ENCODE measurements at places on chromosomes 2 and 18. TPM values are rescaled to one million over a fixed set of nuclear protein-coding genes. Genes with fewer than 3 reads are reported as not detected.

OTOS gene
- total RNA-seq: not detected

FAP gene
- total RNA-seq: not detected

ANKRD53 gene
- total RNA-seq: not detected

C2orf66 gene
- total RNA-seq: not detected

AAMP gene
- total RNA-seq: 60.8 TPM

EDAR gene
- 0.36 TPM for total RNA-seq

GCKR gene
- not detected for total RNA-seq

CLEC4F gene
- not detected for total RNA-seq

DNA sequence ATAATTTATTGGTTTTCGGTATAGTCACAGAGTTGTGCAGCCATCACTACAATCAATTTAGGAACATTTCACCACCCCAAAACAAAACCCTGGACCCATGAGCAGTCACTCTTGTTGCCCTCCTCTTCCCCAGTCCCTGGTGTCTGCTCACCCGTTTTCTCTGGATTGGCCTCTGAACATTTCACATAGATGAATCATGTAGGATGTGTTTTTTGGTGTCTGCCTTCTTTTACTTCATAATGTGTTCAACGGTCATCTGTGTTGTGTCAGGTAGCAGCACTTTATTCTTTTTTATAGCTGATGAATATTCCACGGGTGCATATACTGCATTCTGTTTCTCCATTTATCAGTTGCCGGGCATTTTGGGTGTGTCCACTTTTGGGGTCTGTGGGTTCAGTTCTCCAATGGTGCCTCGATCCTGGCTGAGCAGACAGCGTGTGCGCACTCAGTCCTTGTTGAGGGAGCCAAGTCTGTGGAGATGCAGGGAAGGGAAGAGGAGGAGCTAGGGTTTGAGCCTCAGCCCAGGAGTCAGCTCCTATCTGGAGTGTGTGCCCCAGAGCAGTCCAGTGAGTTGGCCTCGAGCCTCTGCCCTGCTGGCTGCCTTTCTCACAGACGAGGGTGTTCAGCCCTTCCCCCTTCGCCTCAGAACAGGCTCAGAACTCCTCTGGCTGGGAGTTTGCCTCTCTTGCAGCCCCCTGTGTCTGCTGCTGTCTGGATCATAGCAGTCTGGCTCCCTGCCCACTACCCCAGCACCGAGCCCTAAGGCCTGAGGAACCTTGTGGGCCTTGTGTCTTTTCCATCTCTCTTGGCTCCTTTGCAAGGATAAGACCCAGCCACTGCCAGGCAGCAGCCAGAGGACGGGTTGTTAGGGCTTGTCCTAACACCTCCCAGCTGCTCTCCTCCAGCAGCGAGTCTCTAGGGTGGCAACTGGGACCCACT is 18.0 kb downstream of the C2orf74 start:
- H3K27ac ChIP-seq: peak overlapping the region; percentile 40
- DNase-seq: no peak
- H3K4me1 ChIP-seq: peaks cover 59% of the 10 kb centered on the region

DNA sequence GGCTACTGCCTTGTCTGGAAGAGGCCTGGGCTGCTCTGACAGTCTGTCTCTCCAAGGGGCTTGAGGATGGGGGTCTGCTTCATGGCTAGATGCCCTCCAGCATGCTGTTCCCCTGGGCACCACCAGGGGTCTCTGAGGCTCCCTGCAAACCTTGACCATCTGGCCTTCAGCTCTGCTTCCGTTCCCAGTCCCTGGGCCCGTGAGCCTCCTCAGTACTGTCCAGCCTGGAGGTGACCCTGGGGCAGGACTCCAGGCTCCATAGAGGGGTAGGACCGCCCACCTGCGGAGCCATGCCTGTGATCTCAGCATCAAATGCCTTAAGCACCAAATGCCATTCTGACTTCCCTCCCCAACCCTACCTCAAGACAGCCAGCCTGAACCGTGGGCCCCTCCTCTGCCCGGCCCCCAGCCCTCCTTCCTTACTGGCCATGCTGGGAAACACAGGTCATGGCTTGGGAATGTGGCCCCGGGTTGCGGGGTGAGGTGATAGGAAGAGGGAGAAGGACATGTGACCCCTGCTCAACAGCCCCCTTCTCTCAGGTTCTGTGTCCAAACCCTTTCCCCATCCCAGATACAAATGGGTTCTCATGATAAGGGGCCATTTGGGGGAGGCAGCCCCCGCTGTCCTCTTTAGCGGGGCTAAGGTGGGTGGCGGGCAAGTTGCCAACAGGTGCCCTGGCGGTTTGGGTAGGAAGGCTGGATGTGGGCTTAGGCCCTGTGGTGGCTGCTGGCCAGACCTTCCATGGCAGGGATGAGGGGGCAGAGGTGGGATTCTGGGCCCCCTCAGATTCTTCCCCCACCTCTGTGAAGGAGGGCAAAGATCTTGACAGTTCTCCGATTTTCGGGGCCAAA is 25.0 kb downstream of the SPEG start:
- peaks cover 5% of the 10 kb centered on the region for H3K4me1 ChIP-seq
- H3K36me3 ChIP-seq: no peaks in the 10 kb centered on the region
- H3K27ac ChIP-seq: no peak overlapping the region
- no peak overlapping the region for H3K4me3 ChIP-seq
- DNase-seq: peak; percentile 51
- no peaks in the 10 kb centered on the region for H3K27me3 ChIP-seq

- no peak for DNase-seq
- peak overlapping the region; percentile 75 for H3K4me3 ChIP-seq
- peaks cover 2% of the 10 kb centered on the region for H3K27me3 ChIP-seq
- no peak overlapping the region for H3K27ac ChIP-seq
Observed at GRCh38 chr18:62717925-62718800, 2.8 kb downstream of the PHLPP1 start.

GRCh38 chr18:58896734-58897508 is 32.2 kb downstream of the ZNF532 start:
- no peak for DNase-seq
- H3K27ac ChIP-seq: no peak overlapping the region
- H3K36me3 ChIP-seq: no peaks in the 10 kb centered on the region

GRCh38 chr2:9639000-9639602 is 8.3 kb upstream of the YWHAQ start:
- no peaks in the 10 kb centered on the region for H3K36me3 ChIP-seq
- no peaks in the 10 kb centered on the region for H3K27me3 ChIP-seq
- DNase-seq: no peak
- no peak overlapping the region for H3K27ac ChIP-seq

DNA sequence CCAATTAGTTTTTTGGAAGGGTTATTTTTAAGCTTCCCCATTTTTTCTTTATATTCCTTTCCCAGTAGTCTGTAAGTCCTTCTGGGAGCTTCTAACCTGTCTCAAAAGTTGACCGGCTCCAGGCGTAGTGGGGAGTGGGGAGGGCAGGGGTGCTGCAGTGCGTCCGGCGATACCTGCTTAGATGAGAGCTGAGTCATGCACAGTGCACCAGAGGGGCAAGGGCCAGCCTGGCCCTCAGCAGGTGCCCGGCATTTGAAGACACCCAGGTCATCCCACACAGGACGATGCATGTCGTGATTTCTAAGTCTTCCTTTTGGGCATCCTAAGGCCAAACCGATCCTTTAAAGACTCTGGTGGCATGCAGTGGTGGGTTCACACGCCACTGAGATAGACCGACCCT is 73.4 kb downstream of the TPO start:
- no peaks in the 10 kb centered on the region for H3K36me3 ChIP-seq
- no peak overlapping the region for H3K27ac ChIP-seq
- peaks cover 4% of the 10 kb centered on the region for H3K4me1 ChIP-seq
- no peaks in the 10 kb centered on the region for H3K27me3 ChIP-seq
- no peak overlapping the region for H3K4me3 ChIP-seq

DNA sequence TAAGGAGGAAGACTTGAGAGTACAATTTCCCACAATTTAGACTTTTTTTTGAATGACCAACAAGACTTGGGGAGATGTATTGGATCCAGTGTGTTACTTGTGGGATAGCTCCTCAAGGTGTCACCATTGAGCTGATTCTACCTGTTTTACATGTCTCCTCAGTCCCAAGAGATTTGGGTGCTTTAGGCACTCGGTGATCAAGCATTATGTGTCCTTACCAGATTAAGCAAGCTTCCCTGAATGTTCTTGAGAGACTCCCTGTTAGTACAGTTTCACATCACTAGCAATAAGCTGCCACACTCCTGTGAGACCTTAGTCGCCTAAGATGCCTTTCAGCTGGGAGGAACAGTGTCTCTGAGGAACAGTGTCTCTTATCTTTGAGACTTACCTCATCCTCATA is 384.3 kb upstream of the SYT4 start:
- no peak overlapping the region for H3K27ac ChIP-seq
- no peaks in the 10 kb centered on the region for H3K4me1 ChIP-seq
- DNase-seq: no peak
- H3K4me3 ChIP-seq: no peak overlapping the region
- H3K27me3 ChIP-seq: no peaks in the 10 kb centered on the region

GRCh38 chr2:144703852-144704708 is 184.2 kb upstream of the ZEB2 start:
- DNase-seq: no peak
- H3K4me3 ChIP-seq: no peak overlapping the region
- no peaks in the 10 kb centered on the region for H3K4me1 ChIP-seq
- H3K36me3 ChIP-seq: no peaks in the 10 kb centered on the region
- no peak overlapping the region for H3K27ac ChIP-seq

DNA sequence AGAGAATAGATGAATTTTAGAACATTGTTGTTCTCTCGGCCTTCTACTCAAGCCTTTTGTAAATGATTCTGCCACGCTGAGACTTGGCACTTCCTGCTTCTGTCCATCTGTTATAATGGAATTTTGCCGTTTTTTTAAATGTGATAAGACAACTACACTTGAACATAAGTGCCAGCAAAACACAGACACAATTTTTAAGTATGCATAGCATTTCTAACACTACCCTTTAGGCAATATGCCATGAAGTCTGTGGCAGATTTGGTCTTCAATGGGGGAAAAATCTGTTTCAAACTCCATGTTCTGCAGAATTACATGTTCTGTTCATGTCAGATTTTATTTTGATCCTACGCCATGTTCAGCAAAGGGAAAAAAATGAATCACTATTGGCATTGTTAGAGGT is 1170.7 kb upstream of the SLC39A10 start:
- H3K4me1 ChIP-seq: no peaks in the 10 kb centered on the region
- no peak for DNase-seq
- no peaks in the 10 kb centered on the region for H3K36me3 ChIP-seq
- no peak overlapping the region for H3K27ac ChIP-seq
- no peak overlapping the region for H3K4me3 ChIP-seq
- H3K27me3 ChIP-seq: no peaks in the 10 kb centered on the region

- H3K27me3 ChIP-seq: no peaks in the 10 kb centered on the region
- no peaks in the 10 kb centered on the region for H3K36me3 ChIP-seq
- no peak for DNase-seq
- no peaks in the 10 kb centered on the region for H3K4me1 ChIP-seq
- no peak overlapping the region for H3K27ac ChIP-seq
- no peak overlapping the region for H3K4me3 ChIP-seq
Observed at GRCh38 chr18:44125446-44125845, 555.2 kb upstream of the SETBP1 start.

DNA sequence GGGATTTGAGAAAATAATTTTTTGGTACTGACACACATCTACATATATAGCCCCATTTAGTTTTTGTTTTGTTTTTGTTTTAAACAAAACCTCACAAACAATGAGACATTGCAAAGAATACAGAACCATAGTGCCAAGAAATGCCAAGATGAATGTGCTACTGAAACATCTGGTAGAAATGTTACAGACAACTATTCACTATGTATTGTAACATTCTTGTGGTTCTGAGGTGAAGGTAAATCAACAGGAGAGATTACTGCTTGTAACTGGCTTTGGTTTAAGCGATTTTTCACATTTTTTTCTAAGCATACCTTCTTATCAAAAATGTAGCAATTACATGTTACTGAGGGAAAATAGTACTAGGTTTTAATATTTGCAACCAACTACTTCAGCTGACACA is 281.3 kb downstream of the ZNF804A start:
- H3K27me3 ChIP-seq: no peaks in the 10 kb centered on the region
- no peak overlapping the region for H3K4me3 ChIP-seq
- H3K4me1 ChIP-seq: no peaks in the 10 kb centered on the region
- H3K36me3 ChIP-seq: no peaks in the 10 kb centered on the region
- no peak for DNase-seq
- H3K27ac ChIP-seq: no peak overlapping the region

DNA sequence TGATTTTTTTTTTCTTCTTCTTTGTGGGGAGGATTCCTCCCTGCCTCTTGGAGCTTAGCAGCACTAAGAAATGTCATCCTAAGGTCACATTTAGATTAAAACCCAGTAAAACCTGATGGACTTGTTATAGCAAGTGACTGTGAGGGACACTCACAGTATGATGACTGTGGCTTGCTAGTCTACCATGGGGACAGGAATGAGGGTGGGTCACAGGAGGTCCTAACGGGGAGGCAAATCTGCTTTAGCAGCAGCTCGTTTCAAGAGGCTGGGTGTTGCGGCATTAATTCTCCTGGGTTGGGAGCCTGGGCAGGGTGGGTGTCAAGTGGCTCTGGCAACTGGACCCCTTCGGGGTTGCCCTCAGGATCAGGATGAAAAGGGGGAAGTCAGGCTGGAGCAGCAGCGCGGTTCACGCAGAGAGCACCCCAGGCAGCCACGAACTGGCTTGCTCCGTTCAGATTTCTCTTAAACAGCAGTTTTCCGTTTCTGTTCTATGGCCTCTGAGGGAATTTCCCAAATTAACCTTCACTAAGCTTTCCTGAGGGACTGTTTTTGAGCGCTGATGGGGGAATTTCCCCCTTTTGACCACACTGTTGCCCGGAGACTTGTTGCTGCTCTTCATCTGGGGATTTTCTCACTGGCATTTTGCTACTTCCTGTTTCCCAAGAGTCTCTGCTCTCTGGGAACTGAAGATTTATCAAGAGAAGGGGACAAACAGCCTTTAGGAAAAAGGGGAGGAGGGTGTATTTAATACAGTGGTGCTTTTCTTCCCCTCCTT is 59.8 kb upstream of the PELI1 start:
- peak overlapping the region; percentile 71 for H3K4me3 ChIP-seq
- peak; percentile 69 for DNase-seq
- H3K27ac ChIP-seq: peak overlapping the region; percentile 87
- H3K27me3 ChIP-seq: no peaks in the 10 kb centered on the region
- H3K4me1 ChIP-seq: peaks cover 83% of the 10 kb centered on the region

DNA sequence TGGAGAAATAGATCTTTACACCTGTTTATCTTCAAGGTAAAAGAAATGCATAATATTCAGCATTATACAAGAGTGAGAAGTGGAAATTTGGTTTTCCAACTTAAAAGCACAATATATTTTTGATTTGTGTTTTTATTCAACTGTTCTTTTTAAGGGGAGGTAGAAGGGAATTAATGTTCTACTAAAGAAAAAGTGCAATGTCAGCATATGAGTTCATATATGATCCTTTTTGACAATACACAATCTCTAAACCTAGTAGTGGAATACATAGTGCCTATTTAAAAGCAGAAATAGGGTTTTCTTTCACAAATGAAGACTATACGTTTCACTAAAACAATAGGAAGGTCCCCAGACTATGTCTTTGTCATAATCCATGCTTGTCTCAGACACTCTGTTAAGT is 63.2 kb upstream of the ATP5MC3 start:
- H3K36me3 ChIP-seq: no peaks in the 10 kb centered on the region
- H3K27me3 ChIP-seq: peaks cover 20% of the 10 kb centered on the region
- peaks cover 3% of the 10 kb centered on the region for H3K4me1 ChIP-seq
- no peak overlapping the region for H3K4me3 ChIP-seq
